ENCODE measurements at places on chromosomes 7 and 10. TPM values are rescaled to one million over a fixed set of nuclear protein-coding genes. Genes with fewer than 3 reads are reported as not detected.

GRCh38 chr7:18792871-18793595, 297.5 kb downstream of the HDAC9 start:
- H3K27me3 ChIP-seq: no peaks in the 10 kb centered on the region
- H3K4me1 ChIP-seq: no peaks in the 10 kb centered on the region
- peak; percentile 17 for DNase-seq
- H3K27ac ChIP-seq: peak overlapping the region; percentile 7
- no peak overlapping the region for H3K4me3 ChIP-seq

DNA sequence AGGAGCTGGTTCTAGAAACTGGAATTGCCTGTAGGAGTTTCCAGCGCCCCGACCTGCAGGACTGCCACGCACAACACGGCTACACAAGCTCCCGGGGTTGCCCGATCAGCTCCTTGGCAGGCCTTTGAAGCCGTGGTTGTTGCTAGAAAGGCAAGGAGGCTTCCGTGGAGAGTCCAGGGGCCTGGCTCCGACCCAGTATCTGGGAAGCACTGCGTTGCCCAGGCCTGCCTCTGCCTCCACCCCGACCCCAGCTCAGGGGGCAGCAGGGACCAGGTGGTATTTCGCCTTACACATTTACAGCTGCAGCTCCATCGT, 54.4 kb downstream of the PROSER2 start:
- H3K36me3 ChIP-seq: no peaks in the 10 kb centered on the region
- H3K27me3 ChIP-seq: no peaks in the 10 kb centered on the region
- DNase-seq: no peak
- no peak overlapping the region for H3K4me3 ChIP-seq
- H3K4me1 ChIP-seq: peaks cover 40% of the 10 kb centered on the region

DNA sequence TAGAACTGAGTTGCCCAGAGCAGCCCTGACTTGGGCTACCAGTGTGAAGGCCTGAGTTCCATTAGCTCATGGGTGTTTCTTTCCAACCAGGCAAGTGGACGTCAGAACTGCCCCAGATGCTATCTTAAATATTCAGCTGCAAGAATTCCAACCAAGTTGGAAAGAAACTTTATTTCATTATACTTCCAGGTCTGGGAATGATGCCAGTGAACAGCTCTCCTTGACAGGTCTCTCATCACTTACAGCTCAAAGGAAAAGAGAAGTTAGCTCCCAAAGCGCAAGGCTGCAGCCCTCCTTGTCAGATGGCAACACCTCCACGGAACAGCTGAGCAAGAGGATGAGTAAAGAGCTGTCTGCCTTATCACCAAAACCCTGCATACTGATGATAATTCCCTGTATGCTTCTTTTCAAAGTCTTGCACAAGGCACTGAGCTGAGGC, 255.5 kb upstream of the AOAH start:
- H3K4me3 ChIP-seq: no peak overlapping the region
- DNase-seq: peak; percentile 86
- H3K27me3 ChIP-seq: no peaks in the 10 kb centered on the region
- H3K4me1 ChIP-seq: peaks cover 25% of the 10 kb centered on the region
- no peaks in the 10 kb centered on the region for H3K36me3 ChIP-seq

DNA sequence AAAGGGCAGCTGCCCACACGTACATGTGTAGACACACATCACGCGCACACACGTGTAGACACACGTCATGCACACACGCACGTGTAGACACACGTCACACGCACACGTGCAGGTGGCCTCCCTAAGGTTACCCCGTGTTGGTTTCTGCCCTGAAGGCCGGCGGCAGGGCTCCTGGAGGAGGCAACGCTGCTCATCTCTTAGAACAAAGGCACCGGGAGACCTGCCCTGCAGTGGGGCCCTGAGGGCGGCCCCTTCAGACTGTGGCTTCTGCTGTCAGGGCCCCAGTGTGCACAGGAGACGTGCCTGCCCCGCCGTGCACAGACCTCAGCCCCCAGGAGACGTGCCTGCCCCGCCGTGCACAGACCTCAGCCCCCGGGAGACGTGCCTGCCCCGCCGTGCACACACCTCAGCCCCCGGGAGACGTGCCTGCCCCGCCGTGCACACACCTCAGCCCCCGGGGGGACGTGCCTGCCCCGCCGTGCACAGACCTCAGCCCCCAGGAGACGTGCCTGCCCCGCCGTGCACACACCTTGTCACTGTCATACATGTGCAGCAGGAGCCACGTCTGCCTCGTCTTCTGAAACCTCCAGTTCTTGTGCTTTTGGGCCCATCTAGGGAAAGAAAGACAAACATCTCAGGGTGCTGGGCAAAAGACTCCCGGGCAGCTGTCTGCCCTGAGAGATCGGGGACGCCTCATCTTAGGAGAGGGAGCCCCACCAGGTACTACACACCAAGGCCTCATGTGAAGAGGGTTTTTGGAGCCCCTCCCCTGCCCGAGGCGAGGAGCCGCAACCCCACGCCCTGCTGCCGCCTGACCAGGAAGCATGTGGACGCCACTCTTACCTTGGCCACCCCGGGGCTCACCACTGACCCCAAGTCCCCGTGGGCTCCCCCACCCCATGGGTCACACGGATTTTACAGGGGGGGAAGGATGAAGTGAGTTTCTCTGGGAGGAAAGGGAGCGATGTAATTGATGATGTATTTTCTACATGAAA, 17.3 kb downstream of the CYP2W1 start:
- no peak overlapping the region for H3K4me3 ChIP-seq
- H3K27ac ChIP-seq: peak overlapping the region; percentile 17
- no peaks in the 10 kb centered on the region for H3K4me1 ChIP-seq
- H3K36me3 ChIP-seq: peaks cover 4% of the 10 kb centered on the region
- no peaks in the 10 kb centered on the region for H3K27me3 ChIP-seq

GRCh38 chr10:44933451-44934321, 22.5 kb downstream of the TMEM72 start:
- DNase-seq: no peak
- H3K27me3 ChIP-seq: no peaks in the 10 kb centered on the region
- H3K4me1 ChIP-seq: no peaks in the 10 kb centered on the region
- H3K4me3 ChIP-seq: no peak overlapping the region

GRCh38 chr10:34018784-34019183, 684.3 kb upstream of the NRP1 start:
- no peak overlapping the region for H3K27ac ChIP-seq
- no peak for DNase-seq
- no peaks in the 10 kb centered on the region for H3K27me3 ChIP-seq
- H3K36me3 ChIP-seq: no peaks in the 10 kb centered on the region
- no peak overlapping the region for H3K4me3 ChIP-seq

GRCh38 chr7:120168066-120168465, 104.9 kb upstream of the KCND2 start:
- H3K27me3 ChIP-seq: no peaks in the 10 kb centered on the region
- H3K27ac ChIP-seq: no peak overlapping the region
- no peaks in the 10 kb centered on the region for H3K36me3 ChIP-seq
- DNase-seq: peak; percentile 58
- no peak overlapping the region for H3K4me3 ChIP-seq

Gene ZKSCAN1
- 33.7 TPM for total RNA-seq

Gene NODAL
- 0.25 TPM for total RNA-seq
